ENCODE measurements at places on chromosomes 11 and 22. TPM values are rescaled to one million over a fixed set of nuclear protein-coding genes. Genes with fewer than 3 reads are reported as not detected.

Gene GALR3
- 0.65 TPM for total RNA-seq

Gene MS4A1
- total RNA-seq, result 0.40 TPM

Gene CBLIF
- not detected for total RNA-seq

GRCh38 chr22:47195156-47195483 lies 432.7 kb downstream of the TBC1D22A start:
- DNase-seq, result peak; percentile 30

Gene RASSF7
- 36.6 TPM for total RNA-seq

DNA sequence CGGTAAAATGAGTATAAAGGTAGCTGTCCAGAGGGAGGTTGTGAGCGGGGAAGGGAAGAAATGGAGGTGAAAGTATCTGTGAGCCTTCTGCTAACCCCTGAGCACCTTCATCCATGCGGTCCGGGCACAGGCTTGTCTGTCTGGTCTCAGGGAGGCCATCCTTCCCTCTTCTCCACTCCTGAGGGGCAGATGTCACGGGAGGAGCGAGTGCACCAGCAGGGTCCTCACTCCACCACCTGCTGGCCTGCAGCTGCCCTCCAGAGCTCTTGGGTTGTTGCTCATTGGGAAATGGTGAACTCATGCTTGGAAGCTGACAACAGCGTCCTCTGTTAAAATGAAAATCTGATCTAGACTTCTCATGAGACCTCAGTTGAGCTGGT lies 33.8 kb upstream of the WNT11 start:
- no peak for DNase-seq

Gene C22orf15
- not detected for total RNA-seq

GRCh38 chr22:40238425-40239344 lies 61.0 kb downstream of the TNRC6B start:
- no peak for DNase-seq

DNA sequence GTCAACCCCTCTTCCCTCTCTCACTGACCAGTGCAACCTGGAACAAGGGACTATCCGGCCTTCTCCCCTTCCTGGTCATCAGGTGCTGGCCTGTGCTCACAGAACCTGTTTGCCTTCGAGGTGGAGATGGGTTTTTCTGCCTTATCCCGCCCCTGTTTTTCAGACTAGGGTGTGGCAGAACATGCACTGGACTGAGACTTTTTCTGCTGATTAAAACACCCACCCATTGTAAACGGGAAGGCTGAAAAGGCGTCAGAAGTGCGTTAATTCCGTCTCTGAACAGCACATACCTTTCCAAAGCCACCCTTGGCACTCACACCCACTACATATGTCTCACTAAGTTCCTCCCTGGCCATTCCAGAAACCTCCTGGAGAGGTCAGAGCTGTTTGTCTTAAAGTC lies 4.4 kb upstream of the B3GNT6 start:
- no peak for DNase-seq

DNA sequence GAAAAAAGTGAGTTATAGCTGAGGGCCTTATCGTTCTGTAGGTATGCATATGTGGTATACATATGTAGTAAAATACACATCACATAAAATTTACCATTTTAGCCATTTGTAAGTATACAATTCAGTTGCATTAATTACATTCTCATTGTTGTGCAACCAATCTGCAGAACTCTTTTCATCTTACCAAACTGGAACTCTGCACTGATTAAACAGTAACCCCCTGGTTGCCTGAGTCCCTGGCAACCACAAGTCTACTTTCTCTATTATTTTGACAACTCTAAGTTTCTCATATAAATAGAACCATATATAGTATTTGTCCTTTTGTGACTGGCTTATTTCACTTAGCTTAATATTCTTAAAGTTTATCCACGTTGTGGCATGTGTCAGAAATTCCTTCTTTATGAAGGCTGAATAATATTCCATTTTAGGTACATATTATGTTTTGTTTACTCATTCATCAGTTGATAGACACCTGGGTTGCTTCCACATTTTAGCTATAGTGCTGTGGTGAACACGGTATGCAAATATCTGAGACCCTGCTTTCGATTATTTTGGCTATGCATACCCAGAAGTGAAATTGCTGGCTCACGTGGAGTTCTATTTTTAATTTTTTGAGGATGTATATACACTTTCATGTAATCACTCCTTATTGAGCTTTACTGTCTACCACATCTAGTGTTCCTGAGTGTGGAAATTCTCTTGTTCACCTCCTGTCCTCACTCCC lies 1.6 kb upstream of the DDX10 start:
- DNase-seq, result no peak

DNA sequence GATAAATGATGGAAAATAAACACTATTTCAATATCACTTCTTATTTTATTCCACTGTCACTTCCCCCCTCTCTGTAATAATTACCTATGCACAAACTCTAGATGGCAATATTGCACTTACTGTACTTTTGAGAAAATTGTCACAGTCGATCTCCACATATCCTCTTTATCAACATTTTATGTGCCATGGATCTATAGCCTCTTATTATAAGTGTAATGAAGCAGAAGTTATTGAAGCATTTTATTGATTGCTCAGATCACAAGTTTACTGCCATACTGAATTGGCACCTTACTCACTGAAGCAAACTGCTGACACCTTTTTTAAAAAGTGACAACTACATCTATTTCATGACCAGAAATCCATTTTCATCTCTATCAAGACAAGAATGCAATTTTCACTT lies 133.4 kb downstream of the DCDC1 start:
- no peak for DNase-seq

DNA sequence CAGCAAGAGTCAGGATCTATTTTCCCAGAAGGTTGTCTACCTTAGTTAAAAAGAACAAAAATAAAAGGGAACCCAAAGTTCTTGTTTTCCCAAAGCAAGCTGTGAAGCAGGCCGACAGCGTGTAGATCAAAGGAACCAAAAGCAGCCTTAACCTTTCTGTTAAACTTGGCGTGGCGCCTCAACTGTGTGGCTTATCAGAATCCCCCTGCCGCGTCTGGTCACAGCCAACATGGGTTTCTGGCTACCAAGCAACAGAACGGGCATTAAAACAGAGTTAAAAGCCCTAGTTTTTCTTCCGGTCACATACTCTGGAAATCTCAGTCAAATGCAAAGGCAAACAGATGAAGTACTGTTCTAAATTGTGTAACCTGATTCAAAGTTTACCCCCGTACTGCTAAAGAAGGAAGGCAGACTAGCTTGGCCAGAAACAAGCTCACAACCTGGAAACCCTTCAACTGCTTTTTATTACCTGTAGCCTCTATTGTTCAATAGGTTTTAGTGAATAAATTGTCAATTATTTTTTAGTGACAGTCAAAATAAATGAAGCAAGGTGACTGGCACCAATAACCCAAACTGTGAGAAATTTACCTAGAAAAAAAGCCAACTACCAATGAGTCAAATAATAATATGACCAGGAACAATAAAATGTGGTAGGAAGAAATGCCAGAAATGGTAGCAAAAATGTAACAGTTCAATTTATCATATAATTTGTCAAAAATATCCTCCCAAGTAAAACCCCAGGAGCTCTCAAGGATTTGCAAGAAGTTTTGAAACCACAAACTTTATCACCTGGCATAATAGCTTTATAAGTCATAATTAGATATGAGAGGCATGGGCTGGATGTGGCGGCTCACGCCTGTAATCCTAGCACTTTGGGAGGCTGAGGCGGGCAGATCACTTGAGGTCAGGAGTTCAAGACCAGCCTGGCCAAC lies 21.4 kb downstream of the CHKA start:
- DNase-seq, result peak; percentile 80

DNA sequence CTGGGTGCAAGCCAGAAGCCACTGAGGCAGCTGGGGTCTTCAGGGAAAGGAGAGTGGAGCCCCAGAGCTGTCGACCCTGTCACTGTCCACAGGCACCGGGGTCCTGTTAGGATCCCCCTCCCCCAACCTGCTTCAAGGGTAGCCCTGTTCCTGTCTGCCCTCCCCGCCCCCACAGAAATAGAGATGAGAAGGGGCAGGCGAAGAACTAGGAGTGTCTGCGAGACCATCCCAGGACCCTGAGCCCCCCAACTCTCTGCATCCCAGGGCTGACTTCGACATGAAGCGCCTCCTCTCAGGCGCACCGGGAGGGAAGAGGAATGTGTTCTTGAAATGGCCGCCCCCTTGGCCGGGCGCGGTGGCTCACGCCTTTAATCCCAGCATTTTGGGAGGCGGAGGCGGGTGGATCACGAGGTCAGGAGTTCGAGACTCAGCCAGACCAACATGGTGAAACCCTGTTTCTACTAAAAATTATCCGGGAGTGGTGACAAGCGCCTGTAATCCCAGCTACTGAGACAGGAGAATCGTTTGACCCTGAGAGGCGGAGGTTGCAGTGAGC lies 607 bp upstream of the ZNF70 start:
- peak; percentile 57 for DNase-seq

GRCh38 chr11:129639300-129639699 lies 176.3 kb upstream of the TMEM45B start:
- no peak for DNase-seq

Gene RIC3
- 3.4 TPM for total RNA-seq

Gene APOA5
- 757 TPM for total RNA-seq

GRCh38 chr11:3802011-3802790 lies 4.8 kb upstream of the NUP98 start:
- no peak for DNase-seq

Gene TMEM179B
- 27.5 TPM for total RNA-seq

Gene RTN4R
- total RNA-seq, result 10.9 TPM

Gene GGA1
- 27.3 TPM for total RNA-seq

- peak; percentile 83 for DNase-seq
Observed at GRCh38 chr11:11963842-11964773, 44.3 kb downstream of the DKK3 start.

DNA sequence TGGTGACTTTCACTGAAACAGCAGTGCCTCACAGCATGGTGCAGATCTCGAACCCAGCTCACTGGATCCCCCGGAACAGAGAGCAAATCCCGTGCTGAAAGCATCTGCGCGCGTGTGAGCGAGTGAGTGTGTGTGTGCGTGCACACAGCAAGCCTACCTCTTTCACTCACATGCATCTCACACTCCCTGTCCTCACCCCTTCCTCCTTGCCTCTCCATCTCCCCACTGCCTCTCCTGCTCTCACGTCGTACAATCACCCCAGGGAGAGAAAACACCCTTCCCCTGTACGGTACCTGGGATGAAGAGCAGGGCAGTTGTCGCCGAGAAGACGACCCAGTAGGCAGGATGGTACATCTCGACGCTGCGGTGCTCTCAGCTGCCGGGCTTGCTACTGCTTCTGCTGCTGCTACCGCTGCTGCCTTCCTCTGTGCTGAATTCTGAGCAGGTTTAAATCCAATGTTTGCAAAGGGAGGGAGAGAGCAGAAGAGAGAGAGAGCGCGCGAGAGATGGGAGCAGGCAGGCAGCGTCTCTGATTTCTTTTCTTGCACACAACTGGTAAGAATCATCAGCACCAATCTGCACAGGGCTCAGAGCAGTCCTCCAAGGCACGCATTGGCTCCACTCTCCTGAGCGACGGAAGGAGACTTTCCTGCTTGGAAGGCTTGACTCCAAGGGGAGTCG lies at the start of gene OPCML:
OPCML (minus strand) TSS at position 531 of the 681 bp plus-strand sequence.
- no peak for DNase-seq

DNA sequence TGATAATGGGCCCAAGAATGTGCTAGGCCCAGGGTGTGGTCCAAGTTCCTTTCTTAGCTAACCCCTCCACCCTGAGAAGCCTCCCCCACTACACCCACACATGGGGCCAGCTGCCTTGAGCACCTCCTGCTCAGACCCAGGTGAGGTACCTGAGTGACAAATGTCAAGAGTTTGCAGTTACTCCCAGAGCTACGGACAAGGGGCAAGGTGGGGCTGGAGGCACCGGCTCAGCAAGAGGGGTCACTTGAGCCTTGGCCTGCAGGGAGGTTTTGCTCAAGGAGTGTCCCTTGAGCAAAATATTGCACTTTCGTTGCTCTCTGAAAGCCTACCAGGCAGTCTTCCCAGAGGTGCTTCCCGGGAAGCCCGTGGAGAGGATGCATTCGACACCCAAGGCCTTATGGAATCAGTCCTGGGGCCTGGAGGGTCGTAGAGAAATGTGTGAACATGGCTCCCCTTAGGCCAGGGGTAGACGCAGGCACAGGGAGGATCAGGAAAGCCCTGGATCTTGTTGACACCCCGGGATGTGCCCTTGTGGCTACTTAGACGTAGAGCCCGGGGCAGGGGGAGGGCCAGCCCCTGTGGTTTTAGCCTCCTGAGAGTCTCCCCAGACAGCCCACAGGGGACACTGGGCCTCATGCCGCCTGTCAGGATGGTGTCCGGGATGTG lies 114.2 kb downstream of the KCNQ1 start:
- DNase-seq, result no peak

Gene APIP
- total RNA-seq, result 8.0 TPM

DNA sequence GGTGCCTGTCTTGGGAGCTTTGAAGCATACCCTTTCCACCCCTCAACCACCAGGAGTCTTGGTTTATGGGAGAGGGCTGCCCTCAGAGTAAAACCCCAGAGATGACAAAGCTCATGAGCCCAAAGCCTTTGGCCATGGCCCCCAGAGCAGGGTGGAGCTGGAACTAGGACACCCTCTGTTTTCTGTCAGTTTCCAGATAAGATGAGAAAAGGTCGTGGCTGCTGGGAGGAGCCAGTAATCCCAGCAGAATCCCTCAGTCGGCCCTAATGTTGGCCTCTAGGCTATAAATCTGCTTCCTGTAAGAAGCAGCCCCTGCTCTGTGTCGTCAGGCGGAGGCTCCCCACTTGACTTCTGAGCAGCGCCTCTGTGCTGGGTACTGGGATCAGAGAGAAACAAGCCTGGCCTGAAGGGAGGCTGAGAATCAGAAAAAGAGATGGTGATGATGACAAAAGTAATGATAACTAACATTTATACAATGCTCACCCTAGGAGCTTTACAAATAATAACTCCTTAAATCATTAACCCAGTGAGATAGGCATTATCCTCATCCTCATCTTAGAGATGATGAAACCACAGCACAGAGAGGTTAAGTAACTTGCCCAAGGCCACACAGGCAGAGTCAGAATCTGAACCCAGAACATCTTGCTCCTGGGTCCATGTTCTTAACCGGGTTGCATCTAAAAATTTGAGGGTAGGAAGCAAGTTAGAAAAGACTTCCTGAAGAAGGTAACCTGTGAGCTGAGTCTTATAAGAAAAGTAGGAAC lies 471.4 kb downstream of the SOX6 start:
- DNase-seq, result no peak

Gene KLHDC7B
- 0.05 TPM for total RNA-seq

Gene SLC5A4
- not detected for total RNA-seq

GRCh38 chr11:126630488-126630887 lies 275.0 kb downstream of the ST3GAL4 start:
- no peak for DNase-seq

DNA sequence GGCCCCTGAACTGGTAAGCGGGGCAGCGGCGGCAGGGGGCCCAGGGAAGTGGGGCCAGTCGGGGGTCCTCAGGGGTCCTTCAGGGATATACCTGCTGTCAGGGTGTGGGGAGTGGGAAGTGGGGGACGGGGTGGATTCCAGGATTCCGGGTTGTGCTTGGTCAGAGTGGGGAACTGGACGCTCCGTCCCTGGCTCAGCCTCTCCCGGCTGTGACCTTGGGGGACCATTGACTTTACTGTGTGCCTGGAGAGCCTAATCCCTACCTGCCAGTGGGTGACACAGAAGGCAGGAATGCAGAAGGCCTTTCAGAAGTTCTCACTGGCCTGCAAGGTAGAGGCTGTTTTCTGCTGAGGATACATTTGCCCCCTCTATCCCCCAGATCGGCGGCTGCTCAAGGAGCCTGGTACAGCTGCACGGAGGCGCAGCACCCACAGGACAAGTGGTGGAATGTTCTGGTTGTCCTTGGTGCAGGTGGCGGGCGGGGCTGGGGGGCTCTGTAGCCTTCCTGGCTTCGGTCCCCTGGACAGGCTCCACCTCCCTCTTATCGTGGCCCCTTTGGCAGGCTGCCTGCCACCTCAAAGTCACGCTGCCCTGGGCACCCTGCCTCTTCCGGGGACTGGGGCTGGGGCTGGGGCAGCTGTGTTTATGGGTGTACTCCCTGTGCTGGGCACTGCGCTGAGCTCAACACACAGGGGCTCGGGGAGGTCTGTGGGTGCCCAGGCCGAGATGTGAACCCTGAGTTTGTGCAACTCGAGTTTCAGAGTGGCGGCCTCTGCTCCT lies 18.4 kb downstream of the KCNQ1 start:
- DNase-seq, result no peak

Data from left lobe of liver (tissue), 2 donors.